ENCODE measurements at places on chromosomes 16 and 17.

- DNase-seq = no peak
Measured at GRCh38 chr17:10144982-10145381, 53.4 kb downstream of the GAS7 start.

DNA sequence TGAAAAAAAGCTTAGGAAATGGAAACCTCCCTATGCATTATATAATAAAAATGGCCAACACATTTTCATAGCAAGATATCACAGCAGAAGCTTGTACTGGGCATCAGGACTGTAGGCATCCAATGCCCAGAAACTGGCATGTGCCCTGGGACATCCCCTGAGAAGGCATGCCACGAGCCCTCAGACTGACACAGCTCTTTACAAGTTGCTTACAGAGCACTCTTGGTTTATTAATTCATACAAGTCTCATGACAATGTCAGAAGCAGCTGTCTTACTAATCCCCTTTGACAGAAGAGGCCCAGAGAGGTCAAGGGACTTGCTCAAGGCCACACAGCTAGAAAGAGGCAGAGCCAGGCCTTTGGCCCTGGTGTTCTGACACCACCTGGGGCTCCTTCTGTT lies 5.6 kb upstream of the CCL2 start:
- DNase-seq = no peak

GRCh38 chr17:56499799-56500388 lies 93.6 kb upstream of the NOG start:
- DNase-seq = peak; percentile 26

GRCh38 chr16:8621572-8622314 lies at the start of gene METTL22:
TSS of gene METTL22 (plus strand) at chr16:8621698. CDS start at chr16:8625666, 3,968 bp downstream.
- peak; percentile 99 for DNase-seq

DNA sequence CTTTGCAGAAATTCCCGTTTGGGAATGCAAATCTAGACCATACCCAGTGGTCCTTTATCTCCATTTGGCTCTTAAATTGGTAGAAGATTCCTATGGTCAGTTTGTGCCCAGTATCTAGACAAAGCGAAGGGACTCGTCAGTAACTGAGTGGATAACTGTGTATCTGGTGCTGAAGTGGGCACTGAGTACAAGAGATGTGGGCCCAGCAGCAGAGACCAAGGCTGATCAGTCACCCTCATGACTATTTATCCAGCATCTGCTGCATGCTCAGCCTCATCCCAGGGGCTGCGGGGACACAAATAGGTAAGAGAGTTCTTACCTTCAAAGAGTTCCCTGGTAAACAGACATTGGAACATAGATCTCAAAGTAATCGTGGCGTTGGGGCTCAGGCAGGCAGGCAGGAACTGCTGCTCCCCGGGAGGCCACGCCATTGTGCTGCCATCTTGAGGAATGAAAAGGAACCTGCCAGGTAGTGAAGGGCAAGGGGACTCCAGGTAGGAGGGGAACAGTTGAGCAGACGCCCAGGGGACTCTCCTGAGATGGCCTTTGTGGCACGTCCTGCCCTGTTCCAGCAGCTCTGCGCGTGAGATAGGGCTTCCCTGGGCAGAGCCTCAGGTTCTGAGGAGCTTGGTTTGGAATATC lies 10.3 kb downstream of the NT5M start:
- peak; percentile 61 for DNase-seq

Data from urothelium cell line (cell line).